ENCODE measurements at places on chromosomes 5 and 9.

DNA sequence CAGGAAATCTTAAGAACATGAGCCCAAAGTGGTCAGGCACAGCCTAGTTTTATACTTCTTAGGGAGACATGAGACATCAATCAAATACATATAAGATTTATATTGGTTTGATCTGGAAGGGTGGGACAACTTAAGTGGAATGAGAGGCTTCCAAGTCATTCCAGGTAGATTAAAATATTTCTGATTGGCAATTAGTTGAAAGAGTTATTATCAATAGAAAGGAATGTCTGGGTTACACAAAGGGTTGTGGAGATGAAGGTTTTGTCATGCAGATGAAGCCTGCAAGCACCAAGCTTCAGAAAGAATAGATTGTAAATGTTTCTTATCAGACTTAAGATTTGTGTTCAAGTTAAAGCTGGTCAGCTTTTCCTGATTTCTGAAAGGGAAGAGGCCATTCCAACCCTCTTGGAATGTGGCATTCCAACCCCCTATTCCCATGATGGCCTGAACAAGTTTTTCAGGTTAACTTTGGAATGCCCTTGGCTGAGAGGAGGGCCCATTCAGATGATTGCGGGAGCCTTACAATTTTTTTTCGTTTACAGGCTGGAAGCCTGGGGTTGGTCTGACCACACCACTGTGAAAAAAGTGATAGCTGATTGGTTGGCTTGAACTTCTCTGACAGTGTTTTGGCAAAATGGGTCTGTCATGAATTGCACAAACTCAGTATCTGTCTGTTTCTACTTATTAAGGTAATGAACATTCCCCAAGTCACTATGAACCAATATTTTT is 245.6 kb upstream of the RAI14 start:
- no peak for DNase-seq

DNA sequence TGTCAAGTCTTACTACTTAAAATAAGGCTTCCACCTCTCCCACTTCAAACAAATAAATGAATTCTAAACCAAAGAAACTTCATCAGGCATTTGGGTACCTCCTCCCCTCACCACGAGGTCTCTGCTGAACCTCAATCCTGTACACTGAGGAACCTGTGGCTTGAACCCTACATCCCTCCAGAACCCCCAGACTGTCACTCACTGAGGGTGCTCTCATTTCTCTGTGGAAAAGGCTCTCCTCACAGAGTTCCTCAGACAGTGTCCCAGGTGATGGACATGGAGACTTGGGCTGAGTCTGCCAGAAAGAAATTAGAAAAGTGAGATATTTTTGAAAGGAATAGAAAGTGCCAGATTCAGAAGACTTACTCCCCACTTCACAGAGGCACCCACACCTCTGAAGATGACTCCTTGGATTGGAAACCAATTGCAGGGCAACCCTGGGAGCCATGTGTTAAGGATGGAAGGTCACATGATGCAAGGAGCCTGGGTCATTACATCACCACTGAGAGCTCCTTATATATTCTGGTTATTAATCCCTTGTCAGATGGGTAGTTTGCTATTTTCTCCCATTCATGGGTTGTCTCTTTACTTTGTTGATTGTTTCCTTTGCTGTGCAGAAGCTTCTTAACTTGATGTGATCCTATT is 19.8 kb downstream of the MLANA start:
- DNase-seq = peak; percentile 94

- no peak for DNase-seq
Measured at GRCh38 chr5:142941245-142941644, 171.1 kb downstream of the ARHGAP26 start.

DNA sequence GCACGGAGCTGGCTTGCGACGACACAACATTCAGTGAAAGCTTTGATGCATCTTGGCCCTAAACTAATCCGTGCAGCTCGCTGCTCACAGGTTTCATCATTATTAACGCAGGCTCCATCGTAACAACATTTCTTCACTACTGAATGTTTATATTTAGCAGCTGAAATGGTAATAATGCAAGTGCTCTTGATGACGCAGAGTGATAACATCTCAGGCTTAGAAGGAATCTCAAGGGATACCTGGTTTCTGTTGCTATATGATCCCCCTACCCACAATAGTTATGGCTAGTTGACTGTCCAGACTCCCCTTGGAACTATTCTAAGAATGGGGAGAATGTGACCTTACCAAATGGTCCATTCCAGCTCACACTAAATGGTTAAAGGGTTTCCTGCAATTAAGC is 36.2 kb downstream of the C5 start:
- no peak for DNase-seq

DNA sequence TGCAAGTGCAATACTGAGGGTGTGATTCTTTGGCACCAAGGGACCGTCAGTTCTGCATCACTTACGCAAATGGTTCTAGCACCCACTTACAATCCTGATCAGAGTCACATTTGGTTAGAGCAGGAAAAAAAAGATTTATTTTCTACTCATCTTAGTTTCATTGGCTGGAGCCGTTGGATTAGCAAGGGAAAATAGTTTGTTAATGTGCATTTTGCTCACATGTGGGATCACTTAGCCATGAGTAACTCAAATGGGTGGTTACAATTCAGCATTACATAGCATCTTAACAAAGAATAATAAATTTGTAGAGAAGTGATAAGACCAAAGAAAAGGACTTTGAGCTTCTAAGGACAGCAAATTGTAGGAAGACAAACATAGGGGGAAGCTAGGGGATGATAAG is 216.9 kb downstream of the AUH start:
- DNase-seq = no peak

DNA sequence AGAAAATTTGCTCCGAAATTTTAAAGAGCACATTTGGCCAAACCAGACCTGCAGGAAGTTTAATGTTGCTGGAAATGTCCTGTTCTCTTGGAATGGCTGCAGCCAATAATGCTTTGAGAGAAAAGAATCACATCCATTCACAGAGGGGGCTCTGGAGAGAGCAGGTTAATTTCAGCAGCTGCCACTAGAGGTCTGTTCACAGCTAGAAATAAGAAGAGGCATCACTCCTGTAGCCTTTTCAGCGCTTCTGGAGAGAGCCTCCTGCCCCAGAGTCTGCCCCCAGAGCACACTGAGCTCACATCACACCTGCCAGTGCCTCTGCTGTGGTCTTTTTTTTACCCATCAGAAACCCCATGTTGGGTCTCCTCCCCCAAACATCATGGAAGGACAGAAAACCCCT is 124.8 kb upstream of the RAD23B start:
- no peak for DNase-seq

DNA sequence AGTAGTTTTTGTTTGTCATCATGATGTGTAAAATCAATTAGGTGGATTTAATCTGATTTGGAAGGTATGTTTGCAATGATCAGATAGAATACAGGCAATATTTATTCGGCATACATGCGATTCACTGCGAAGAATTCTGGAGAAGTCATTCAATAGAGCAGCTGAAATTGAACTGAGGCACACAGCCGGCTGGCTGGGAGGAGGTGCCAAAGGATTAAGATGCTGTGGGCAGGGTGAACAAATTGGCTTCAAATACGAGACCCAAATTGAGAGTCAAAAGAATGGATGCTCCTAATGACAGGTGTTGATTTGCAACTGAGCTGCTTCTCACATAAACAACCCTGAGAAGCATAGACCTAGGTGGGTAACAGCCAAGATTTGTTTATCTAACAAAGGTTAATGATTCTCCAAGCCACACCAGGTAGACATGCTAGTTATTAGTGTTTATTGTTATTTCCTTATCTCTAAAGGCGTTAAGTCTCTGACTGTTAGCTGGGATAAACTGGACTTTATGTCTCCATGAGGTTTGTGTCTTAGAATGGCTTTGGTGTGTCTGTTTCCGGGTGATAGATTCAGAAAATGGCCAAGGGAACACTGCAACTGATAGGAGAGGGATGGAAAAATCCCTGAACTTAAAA is 55.3 kb upstream of the CLINT1 start:
- no peak for DNase-seq

GRCh38 chr9:112552229-112553056 is 65.8 kb downstream of the KIAA1958 start:
- DNase-seq = no peak

GRCh38 chr9:104906441-104907277 is 21.3 kb downstream of the ABCA1 start:
- no peak for DNase-seq

DNA sequence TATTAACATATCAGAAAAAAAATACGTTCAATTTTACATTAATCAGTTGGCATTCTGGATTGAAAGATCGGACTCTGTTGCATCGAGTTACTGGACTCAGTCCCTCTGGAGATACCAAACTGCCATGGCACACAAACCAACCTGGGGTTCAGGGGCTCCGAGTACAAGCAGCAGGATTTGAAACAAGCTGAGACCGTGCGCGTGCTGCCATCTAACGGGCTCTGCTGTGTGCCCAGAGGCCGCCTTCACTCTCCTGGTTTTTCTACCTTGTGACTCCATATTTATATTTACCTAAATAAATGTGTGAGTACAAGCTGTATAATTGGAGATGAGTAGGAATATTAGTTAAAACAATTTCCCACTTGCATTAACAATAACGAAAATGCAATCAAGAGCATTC is 48.2 kb downstream of the ANXA1 start:
- no peak for DNase-seq

- DNase-seq = no peak
Measured at GRCh38 chr5:176560364-176560763, 11.2 kb downstream of the CDHR2 start.

DNA sequence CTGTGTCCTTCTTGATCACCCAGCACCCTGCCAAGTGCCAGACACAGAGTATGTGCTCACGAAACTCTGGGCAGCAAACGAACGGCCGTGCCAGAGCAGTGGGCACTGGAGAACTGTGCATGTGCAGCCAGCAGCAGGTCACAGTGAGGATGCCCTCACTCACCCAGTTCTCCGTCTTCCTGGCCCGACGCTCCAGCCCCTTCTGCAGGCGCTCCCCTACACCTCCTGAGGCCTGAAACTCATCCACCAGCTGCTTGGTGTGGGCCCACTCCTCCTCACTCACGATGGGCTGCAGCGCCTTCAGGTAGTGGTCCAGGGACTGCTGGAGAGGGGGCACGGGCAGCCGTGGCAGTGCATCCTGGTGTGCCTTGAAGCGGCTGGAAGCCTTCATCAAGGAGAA is 2.9 kb downstream of the CRAT start:
- no peak for DNase-seq

All from OCI-M1 (cell line).